ENCODE measurements at places on chromosomes 5 and 9.

- no peak for DNase-seq
Measured at GRCh38 chr5:37568018-37568753, 189.1 kb downstream of the WDR70 start.

DNA sequence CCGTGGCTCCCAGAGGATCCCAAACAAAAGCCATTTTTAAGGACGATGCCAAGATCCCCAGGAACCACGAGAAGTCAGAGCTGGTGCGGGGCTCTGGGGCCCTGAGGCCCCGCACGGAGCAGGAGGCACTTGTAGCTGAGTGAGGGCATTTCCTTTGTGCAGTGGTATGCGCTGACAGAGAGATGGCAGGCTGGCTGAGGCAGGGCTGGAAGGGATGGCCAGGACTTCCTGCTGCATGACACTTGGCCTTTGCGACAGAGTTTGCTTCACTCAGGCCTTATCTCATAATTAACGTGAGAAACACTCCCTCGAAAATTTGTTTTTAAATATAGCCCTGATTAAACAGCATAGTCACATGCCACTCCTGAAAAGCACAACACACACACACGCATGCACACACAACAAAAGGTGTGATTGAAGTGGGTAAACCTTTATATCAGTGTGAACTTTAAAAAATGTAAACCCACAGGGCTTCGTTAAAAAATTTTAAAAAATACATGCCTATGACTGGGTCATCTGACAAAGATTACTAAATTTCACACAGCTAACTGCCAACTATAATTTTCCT, 536.6 kb downstream of the PDE4D start:
- DNase-seq = no peak

DNA sequence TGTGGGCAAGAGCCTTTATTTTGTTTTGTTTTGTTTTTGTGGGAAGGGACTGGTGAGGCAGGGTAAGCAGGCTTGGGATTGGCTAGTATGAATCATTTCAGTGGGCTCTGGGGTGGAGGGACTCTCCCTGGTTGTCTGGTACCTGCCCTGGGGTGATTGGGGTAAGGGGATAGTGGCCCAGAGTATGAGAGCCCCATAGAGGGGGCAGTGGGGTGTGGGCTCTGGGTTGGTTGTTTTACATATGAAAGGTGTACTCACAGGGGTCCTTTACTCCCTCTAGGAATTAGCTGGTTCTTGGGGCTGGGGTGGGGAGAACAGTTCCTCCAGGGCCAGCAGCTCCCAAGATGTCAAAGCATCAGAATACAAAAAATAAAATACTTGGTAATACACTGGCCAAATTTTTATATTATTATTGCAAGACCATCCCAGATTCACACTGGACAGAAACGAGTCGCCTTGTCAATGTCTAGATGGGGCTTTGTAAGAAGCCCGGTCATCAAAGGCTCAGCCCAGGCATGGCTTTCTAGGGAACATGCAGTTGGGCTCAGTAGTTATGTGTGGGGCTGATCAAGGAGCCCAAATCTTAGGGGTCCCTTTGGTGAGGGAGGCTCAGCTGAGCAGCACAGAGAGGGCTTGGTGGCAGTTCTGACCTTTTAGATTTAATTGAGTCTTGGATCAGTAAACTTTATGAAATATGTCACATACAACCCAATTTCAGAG, 190.5 kb downstream of the NXNL2 start:
- DNase-seq = no peak

DNA sequence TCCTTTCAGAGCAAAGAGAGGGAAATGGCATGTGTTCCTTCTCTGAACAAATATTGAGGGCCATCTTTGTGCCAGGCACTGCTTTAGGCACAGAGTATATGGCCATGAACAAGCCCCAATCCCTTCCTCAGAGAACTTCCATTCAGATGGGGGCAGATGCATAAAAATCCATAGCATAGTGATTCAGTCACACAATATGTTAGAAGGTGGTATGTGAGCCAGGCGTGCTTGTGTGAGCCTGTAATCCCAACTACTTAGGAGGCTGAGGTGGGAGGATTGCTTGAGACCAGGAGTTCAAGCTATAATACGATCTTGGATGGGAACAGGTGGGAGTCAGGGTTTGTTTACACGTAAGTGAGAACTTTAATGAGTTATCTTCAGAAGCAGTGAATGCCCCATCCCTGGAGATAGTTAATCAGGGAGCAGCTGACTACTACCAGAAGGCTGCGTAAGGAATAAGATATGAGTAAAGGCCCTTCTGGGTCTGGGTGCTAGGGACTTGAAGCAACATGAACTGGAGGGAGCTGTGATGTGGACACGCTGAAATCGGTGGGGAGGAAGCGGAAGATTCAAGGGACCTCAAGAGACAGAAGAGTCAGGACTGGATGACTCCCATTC, 27.1 kb downstream of the NANS start:
- no peak for DNase-seq

DNA sequence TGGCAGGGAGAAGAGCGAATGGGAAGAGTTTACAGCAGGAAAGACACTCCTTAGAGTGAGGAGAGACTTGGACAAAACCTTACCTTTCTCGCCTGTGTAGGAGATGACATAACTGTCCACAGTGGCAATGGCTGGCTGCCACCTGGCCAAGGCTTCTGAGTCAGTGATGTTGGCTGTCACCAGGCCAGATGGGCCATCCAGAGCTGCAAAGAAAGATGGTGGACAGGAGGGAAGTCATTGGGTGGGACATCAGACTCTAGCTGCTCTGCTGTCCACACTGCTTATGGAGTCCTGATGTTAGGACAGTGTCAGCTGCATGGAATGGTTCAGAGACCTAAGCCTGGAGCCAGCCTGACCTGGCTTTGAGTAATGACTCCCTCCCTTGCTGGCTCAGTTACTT, 79.8 kb downstream of the TNC start:
- no peak for DNase-seq

GRCh38 chr5:172795318-172795977, 24.5 kb upstream of the DUSP1 start:
- peak; percentile 100 for DNase-seq

GRCh38 chr5:41636605-41637004, 126.2 kb upstream of the PLCXD3 start:
- no peak for DNase-seq

DNA sequence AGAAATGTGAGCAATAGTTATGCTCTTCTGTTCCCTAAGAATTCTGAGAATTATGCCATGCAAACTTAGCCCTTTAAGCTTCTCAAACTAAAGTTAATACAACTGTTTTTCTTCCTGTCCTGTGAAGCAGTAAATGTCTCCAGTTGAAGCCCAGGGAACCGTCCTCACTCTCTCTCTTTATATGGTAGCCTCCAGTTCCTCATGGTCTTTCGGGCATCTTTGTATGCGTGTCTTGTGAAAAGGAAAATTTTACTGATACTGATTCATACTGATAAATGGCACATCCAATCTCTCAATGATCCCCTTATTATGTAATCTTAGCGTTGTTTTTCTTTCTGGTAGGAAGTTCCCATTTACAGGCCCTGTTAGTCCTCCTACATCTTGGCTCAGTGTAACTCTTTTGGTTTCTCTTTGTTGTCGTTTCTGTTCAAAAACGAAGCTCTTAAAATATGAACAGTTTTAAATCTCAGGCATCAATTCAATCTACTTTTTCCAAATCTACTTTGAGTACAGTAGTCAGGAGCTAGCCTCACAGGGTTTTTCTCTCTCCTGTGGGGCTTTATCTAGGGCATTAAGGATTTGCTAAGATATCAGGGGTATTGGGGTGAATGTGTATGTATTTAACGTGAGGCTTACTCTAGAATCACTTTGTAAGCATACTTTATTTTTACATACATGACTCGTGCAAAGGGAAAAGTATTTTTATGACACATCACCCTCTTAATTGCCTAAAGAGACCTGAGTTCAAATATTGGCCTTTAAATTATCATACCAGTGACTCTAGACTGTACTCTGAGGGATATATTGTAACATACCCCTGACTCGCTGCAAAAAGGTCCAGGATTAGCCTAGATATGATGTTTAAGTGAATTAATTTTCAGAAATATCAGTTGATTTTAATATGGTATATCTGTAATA, 258.0 kb downstream of the NR3C1 start:
- no peak for DNase-seq

DNA sequence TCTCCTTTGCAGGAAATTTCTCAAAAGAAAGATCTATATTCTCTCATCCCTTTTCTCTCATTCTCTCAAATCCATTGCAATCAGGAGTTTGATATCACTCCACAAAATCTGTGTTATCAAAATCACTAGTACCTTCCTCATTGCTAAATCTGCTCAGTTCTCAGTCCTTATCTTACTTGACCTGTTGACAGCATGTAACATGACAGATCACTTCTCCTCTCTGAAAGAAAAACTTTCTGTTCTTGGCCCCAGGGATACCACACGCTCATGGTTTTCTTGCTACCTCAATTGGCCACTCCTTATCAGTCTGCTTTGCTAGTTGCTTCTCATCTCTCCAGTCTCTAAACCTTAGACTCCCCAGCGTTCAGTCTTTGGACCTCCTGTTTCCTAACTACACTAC, 22.1 kb downstream of the SRP19 start:
- no peak for DNase-seq

DNA sequence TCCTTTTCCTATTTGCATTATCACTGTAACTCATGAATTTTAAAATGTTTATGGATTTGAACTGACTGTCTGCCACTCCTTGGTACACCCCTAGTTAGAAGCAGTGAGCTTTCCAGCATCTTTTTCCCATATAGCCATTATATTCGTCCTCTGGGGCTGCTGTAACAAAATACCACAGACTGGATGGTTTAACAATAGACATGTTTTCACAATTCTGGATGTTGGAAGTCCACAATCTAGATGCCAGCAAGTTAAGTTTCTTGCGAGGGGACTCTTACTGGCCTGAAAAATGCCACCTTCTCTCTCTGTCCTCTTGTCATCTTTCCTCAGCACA, 530.0 kb downstream of the SEMA5A start:
- no peak for DNase-seq

DNA sequence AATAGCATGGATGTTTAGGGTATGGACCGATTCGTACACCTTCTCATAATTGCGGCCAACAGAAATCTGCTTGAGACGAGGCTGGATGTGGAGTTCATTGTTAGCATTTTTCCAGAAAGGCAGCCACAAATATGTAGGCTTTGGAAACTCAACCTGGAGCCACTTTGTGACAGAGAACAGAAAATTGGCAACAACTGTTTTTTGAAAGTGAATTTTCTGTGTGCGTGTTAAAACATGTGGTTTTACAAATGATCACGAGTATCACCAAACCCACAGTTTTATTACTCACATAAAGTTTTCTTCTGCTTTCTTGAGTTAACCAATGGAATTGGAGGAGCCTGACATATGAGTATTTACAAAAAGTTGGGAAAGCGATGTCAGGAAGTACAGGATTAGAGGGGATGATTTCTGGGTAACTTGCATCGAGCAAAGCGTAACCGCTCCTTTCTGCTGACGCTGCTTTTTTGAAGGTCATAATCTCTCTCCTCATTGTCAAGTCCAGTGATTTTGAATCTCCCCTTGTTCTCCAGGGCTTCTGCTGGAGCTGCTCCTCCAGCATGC, 138.5 kb upstream of the TAF11L2 start:
- DNase-seq = no peak

- no peak for DNase-seq
Measured at GRCh38 chr5:162699361-162699760, 631.8 kb downstream of the GABRG2 start.

DNA sequence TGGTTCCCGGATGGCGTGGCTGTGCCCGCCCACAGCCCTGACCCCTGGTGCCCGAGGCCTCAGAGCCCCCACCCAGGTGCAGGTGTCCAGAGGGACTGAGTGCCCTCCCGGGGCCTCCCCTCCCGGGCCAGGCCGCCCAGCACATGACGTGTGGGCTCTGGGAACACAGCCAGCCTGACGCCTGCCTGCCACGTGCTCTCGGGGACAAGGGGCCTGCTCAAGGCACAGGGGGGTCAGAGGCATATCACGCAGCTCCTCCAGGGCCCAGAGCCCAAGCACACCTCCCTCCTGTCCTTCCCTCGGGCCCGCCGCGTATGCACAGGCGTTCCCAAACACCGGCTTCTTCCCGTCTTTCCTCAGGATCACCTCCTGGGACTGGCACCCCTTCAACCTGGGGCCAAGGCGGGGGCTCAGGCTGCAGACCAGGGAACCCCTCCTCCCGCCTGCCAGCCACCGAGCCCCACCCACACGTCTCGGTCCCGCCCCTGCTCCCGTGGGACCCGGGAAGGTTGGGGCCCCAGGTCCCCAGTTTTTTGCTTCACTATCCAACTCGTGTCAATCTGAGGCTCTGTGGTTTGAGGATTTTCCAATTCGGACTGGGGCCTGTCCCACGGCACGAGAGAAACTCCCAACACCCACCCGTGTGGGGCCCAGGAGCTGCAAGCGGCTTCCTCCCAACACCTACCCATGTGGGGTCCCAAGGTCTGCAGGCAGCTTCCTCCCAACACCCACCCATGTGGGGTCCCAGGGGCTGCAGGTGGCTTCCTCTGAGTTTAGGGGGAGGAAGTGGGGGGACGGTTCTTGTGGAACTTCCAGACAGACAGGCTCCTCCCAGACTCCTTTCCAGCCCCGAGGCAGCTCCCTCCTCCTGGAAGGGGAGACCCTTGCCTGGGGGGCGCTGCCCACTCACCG, 1.5 kb downstream of the LCN10 start:
- no peak for DNase-seq

- DNase-seq = no peak
Measured at GRCh38 chr5:116668390-116668789, 93.8 kb upstream of the SEMA6A start.

- DNase-seq = no peak
Measured at GRCh38 chr9:27340285-27340674, 43.3 kb upstream of the EQTN start.

GRCh38 chr5:151772029-151772845, 483 bp downstream of the G3BP1 start:
- peak; percentile 36 for DNase-seq

GRCh38 chr5:34707451-34708107, 51.5 kb downstream of the RAI14 start:
- DNase-seq = no peak

GRCh38 chr5:125457617-125458016, 711.2 kb upstream of the ZNF608 start:
- DNase-seq = no peak

- no peak for DNase-seq
Measured at GRCh38 chr5:177296581-177296980, 6.9 kb downstream of the RAB24 start.

- DNase-seq = no peak
Measured at GRCh38 chr5:54344653-54345052, 34.3 kb upstream of the ARL15 start.

GRCh38 chr9:105507096-105507790, 50.7 kb upstream of the FKTN start:
- DNase-seq = no peak

Measured in uterus (tissue), 4 donors.